GDM1 (cell line): ENCODE measurements at places on chromosomes 7 and 10.

DNA sequence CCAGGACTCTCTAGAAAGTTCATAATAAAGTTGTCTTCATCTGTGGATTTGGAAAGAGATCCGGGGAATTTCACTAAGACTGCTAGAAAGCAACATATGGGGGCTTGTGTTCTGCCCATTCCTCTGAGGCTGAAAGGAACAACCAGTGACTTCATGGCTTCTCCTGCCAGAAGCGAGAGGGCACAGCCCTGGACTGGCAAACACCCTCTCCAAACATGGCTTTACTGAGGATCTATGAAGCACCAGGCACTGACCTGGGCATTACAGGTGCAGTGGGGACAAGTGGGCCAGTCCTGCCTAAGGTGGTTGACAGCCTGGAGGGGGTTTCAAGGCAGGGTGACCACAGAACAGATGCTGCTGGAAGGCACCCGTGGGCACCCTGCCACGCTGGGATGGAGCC is 185.8 kb upstream of the GPR26 start:
- DNase-seq, result no peak

DNA sequence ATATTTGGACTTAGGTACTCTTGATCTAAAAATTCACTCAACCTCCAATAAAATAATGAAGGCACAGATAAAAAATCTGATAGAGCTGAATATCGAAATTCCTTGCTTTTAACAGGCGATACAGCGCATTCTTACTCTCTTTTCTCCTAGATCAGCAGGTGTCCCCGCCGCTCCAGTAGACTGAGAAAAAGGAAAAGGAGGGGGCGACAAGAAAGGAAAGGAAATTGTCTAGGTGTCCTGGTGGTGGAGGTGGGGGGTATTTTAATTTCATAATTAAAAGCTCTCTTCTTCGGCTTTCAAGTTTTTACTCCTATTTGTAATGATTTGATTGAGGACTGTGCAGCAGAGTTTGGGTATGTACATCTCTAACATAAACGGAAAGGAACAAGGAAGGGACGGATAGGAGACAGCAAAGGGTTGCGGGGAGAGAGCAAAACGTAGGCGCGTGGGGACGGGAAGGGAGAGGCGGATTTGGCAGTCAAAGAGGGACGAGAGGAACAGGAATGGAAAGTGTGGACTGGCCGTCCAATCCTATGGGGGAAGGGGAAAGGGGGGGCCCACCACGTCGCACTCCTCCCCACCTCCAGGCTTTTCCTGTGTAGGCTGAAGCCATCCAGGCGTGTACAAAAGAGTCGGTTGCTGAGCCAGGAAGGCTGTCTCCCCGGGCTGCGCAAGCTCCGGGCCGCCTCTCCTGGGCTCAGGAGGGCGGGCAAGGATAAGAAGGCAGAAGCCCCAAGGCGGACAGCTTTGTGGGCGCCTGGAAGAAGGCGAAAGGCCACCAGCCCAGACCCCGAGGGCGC is 875 bp upstream of the HECTD2 start:
- DNase-seq, result peak; percentile 72

DNA sequence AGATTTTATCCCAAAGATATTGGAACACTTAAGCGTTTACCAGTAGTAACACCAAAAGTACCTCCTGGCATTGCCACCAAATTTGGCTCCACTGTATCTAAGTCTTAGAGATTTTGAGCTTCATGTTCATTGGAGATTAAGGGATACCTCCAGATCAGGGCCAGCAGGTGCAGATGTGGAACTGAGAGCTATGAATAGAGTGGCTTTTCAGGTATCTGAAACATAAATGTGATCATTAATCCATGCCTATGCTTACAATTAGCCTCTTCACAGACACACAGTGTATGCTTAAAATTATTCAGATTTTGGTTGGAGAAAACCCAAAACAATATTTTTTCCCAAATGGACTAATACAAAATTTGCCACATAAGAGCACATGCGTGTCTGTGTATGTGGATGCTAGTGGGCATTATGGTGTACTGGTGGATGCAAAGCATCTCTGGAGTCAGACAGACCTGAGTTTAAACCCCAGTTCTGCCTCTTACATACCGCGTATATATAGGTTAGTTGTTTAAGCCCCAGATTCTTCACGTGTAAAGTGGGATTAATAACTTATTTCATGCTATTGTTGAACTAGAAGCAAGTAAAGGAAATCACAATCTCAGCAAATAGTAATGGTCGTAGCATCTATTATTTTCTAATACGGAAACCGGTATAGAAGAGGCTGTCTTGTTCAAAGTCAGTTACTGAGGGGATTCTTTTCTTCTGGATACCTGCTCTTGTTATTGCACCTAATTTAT is 6.8 kb upstream of the LRRC4 start:
- DNase-seq, result no peak

GRCh38 chr10:75652146-75652740 is 220.8 kb downstream of the LRMDA start:
- no peak for DNase-seq

GRCh38 chr7:139744768-139745677 is 32.8 kb downstream of the HIPK2 start:
- DNase-seq, result no peak

DNA sequence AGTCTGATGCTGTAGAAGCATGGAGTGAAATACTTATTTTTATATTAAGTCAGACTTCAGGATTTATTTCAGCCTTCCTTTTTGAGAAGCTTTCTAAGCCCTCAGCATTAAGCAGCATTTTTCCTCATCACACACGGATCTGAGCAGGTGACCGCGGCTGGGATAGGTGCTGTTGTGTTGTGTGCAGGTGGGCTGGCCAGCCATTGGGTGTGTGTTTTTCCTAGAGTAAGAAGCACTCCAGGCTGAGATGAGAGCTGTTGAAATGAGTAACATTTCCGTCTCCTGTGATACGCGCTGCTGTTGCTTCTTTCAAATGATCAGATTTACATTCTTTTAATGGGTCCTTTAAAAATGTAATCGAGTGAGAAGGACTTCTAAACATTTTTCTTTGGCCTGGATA is 63.9 kb downstream of the INSYN2A start:
- DNase-seq, result no peak

- DNase-seq, result no peak
Measured at GRCh38 chr10:50394832-50395231, 143.5 kb upstream of the ASAH2 start.

DNA sequence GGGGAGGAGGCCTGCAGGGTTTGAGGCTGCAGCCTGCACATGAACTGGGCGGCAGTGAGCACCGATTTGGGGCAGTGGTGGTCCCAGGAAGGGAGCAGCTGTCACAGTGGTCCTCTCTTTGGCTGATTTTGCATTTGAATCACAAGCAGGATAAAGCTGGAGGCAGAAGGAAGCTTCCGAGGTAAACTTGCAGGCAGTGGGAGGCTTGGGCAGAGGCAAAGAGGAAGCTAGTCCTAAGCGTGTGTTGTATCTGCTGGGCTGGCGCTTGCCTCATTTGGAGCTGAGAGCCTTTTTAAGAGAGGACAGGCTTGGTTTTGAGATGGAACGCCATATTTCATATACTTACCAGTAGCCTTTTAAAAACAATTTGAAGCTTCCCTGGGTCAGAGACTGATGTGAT is 177.2 kb upstream of the PODXL start:
- DNase-seq, result no peak

- DNase-seq, result no peak
Measured at GRCh38 chr10:117670116-117670904, 127.8 kb downstream of the EMX2 start.

DNA sequence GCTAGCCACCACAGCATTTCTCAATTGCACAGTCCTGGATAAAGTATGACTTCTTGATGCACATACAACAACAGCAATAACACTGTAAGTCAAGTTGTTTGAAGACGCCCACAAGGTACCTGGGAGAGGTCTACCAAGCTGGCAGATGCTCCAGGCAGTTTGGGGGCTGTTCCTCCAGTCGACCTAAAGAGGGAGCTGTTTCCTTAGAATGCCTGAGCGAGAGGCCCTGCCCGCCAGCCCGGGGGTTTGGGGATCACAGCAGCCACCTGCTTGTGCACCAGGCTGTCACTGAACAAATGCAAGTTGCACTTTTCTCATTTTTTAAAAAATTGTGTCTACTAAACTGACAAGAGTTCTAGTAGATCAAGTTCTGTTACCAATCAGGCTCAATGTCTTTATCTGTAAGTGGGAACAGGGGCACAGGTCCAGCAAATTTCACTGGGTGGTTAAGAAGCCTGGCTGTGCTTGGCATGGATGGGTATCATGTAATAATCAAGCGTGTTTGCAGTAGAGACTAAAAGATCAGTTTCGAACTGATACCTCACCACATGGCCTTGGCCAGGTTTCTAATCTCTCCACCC is 193.8 kb upstream of the ADO start:
- DNase-seq, result peak; percentile 24

DNA sequence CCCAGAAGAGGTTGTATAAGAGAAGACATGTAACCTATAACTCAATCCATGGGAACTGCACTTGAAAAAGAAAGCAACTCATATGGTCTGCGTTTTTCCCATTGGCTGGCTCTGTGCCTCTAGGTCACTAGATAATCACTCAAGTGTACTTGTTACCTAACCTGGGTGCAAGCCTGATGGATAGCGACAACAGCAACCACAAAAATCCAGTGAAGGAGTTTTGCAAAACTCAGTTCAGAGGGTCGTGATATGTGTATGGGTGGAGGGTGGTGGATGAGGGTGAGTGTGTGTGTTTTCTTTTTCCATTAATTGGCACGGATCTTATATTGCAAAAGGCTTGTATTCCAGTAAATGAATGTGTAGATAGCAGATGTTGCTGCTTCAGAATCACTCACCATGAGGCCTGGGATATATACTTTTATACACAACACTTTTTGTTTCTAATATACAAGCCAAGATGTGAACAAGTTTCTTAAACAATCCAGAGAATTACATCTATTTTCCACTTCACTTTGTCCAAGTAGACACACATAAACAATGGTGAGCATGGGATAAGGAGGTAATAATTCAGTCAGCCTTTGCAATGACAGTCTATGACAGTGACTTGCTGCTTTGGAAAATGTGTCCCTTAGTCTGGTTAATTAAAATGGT is 286.9 kb upstream of the DKK1 start:
- no peak for DNase-seq

- DNase-seq, result peak; percentile 33
Measured at GRCh38 chr7:95772298-95772770, at the start of gene DYNC1I1. DYNC1I1 (plus strand) TSS chr7:95772554; CDS start chr7:95804730, 32,176 bp downstream.

DNA sequence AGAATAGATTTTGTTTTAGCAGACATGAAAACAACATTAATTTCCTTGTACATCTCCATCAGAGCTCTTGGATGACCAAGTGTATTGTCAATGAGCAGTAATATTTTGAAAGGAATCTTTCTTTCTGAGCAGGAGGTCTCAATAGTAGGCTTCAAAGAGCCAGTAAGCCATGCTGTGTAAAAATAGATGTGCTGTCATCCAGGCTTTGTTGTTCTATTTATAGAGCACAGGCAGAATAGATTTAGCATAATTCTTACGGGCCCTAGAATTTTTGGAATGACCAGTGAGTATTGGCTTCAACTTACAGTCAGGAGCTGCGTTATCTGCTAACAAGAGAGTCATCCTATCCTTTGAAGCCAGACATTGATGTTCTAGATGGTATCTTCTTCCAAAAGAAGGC is 19.0 kb downstream of the MINPP1 start:
- DNase-seq, result no peak

- DNase-seq, result no peak
Measured at GRCh38 chr10:5833814-5834213, 20.6 kb upstream of the GDI2 start.

DNA sequence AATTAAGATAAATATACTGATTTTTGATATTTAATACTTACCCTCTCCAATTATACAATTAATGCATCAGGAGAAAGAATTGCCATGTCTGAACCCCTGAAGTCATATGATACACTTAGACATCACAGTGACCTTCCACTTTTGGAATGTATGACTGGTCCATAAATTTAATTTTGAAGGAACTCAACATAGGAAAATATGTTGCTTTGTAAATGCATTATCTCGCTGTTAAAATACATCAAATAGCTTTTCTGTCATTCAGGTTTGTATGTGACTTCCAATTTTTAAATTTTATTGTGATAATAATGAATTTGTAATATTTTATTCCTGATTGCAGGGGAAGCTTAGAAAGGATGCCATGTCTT is 631.9 kb upstream of the ANKRD30A start:
- DNase-seq, result no peak

DNA sequence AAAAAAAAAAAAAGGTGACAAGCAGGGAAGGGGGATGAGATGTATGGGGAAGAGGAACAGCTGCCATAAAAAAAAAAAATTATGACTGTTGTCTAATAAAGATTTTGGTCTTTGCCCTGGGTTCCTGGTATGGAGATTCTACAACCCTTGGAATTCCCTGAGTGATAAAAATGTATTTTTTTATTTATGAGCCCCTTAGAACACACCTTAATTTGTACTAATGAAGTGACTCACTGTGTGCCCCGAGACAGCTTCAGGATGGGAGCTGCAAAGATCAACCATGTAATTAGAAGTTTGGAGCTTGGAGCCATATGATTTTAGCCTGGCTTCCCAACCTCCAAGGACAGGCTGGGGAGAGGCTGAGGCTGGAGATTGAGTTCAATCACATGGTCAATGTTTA is 69.7 kb downstream of the NHLRC2 start:
- DNase-seq, result no peak

DNA sequence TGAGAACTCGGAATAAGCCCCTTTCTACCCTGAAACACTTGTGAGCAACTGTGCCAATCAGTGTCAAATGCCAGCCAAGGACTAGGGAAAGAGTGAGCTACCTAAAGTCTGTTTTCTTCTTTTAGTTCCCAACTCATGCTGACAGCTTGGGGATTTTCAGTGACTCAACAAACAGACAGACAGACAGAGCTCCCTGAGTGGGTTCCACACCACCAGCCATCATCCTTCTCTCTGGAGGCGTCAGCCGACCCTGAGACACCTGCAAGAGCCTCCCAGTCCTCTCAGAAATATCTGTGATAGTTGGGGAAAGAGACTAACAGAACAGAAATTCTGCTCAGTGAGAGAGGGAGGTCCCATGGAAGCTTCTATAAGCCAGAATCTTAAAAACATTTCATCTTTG is 49.5 kb downstream of the GATA3 start:
- no peak for DNase-seq

GRCh38 chr7:85972504-85973141 is 671.1 kb upstream of the GRM3 start:
- DNase-seq, result no peak

GRCh38 chr7:45721686-45722598 is 147.8 kb downstream of the ADCY1 start:
- DNase-seq, result no peak

- no peak for DNase-seq
Measured at GRCh38 chr10:113199459-113199858, 249.4 kb downstream of the TCF7L2 start.

DNA sequence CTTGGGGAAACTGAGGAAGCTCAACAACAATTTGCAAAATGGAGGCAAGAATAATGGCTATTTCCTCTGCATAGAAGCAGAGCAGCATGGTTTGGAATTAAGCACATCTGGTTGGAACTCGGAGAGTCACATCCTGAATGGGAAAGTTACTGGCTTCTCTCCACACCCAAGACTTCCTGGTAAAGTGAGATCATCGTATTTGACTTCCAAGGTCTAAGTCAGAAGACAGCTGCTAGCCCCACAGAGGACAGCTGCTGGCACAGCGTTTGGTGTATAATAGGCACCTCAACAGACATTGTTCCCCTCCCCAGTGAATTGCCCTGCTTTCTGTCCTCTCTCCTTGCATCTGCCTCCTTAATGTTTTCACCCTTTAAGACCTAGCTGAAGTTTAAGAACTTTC is 37.0 kb upstream of the NRF1 start:
- no peak for DNase-seq

GRCh38 chr10:14425034-14425433 is 94.3 kb upstream of the FRMD4A start:
- no peak for DNase-seq
